ENCODE measurements at places on chromosomes 16 and 17. TPM values are rescaled to one million over a fixed set of nuclear protein-coding genes. Genes with fewer than 3 reads are reported as not detected.

Gene CRYBA1
- polyA plus RNA-seq = not detected

DNA sequence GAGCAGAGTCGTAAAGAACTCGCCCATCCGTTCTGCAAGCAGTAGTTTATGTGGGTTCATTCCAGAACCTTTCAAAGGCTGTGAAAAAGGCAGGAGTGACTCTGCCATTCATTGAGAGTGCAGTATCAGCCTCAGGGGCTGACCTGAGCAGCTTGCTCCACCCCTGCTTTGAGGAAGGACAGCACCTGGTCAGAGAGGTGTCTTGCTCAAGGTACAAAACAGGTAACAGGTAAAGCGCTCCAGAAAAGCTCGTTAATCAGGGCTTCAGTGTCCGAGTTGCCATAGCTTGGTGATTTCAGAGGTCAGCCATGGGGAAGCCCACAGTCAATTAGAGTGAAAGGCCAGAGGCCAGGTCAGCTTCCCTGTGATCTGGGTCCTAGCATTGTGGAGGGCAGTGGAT lies 251.1 kb downstream of the ABCC12 start:
- DNase-seq = no peak

GRCh38 chr17:30429155-30429554 lies 48.1 kb upstream of the GOSR1 start:
- DNase-seq = no peak

- DNase-seq = no peak
Measured at GRCh38 chr17:4808378-4808767, 1.4 kb downstream of the PLD2 start.

All from hepatocyte (in vitro differentiated cells).